ENCODE measurements at places on chromosomes 4 and X.
A peak's percentile ranks its signal among the peaks of the same experiment; 100 is the strongest.

- no peak for DNase-seq
These were observed 20.0 kb upstream of the KLHL34 start for GRCh38 chrX:21678048-21678612.

- no peak for DNase-seq
These were observed 321.0 kb downstream of the IL15 start for GRCh38 chr4:141957416-141957815.

DNA sequence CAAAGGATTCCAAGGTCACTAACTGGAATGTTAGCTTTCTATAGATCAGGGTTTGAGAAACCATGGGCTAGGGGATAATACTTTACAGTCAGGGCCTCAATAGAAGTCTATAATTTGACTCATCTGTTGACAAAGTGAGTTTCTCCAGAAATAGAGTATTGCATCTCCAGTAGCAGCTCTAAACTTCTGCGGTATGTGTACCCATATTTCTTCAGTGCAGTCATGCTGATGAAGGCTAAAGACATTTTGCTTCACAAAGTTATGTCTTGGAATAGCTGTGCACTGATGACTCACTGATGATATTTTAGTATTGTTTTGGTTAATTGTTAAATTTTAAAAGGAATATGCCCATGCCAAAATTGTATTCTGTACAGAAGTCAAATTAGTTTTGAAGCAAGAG, 464.9 kb upstream of the AMOT start:
- DNase-seq: no peak

- no peak for DNase-seq
These were observed 1592.7 kb downstream of the TECRL start for GRCh38 chr4:62816566-62816965.

GRCh38 chr4:68734095-68734494, 63.6 kb upstream of the UGT2B15 start:
- DNase-seq: no peak

GRCh38 chr4:150972592-150972991, 42.5 kb downstream of the LRBA start:
- no peak for DNase-seq

DNA sequence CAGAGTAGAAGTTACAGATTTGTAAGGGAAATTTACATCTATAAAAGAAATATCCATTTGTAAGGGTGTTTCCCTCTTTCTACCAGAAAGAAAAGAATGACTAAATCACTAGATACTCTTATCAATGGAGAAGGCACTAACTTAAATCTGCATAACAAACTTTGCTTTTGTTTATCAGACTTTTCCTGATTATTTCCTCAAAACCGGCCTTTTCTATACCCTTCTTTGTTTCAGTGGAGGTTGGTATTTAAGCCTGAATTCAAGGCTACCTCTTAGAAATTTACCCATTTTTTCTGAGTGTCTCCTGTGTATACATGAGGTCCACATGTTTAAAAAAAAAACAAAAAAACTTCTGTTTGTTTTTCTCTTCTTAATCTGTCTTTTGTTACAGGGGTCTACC, 80.4 kb upstream of the GRPR start:
- DNase-seq: no peak

DNA sequence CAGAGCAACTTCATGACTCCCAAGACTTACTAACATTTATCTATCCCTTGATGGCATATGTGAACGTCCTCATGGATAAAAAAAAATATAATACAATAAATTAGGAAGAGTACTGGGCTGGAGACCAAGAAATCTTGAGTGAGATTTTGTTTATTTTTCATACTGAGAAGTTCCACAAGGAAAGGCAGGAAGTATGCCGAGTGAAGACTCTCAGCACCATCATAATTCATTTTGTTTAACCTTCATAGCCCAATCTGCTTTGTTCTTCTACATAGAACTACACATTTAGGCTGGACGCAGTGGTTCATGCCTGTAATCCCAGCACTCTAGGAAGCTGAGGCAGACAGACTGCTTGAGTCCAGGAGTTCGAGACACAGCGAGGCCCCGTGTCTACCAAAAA, 198.3 kb downstream of the NSUN7 start:
- DNase-seq: no peak

- DNase-seq: no peak
These were observed 28.6 kb downstream of the CBR4 start for GRCh38 chr4:168981460-168981859.

- no peak for DNase-seq
These were observed 54.4 kb downstream of the CBR4 start for GRCh38 chr4:168955674-168956073.

GRCh38 chr4:156132196-156132595, 178.5 kb upstream of the CTSO start:
- DNase-seq: no peak

- peak; percentile 5 for DNase-seq
These were observed 5.2 kb downstream of the CXCL1 start for GRCh38 chr4:73874386-73874785.

DNA sequence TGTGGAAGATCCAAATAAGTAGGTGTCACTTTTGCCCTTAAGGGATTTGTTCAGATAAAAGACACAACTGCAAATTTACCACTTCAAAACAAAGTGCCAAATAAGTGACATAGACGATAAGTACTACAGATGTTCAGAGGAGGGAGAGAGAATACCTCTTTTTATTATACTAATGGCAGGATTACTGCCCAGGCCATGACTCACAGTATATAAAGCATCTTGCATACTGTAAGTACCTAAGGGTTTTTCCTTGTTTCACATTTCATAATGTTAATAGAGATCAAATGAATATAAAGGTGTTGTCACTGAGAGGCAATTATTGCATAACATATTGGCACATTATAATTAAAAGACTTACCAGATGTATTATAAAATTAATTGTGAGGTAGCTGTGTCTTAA, 46.4 kb downstream of the PTPN13 start:
- DNase-seq: no peak

DNA sequence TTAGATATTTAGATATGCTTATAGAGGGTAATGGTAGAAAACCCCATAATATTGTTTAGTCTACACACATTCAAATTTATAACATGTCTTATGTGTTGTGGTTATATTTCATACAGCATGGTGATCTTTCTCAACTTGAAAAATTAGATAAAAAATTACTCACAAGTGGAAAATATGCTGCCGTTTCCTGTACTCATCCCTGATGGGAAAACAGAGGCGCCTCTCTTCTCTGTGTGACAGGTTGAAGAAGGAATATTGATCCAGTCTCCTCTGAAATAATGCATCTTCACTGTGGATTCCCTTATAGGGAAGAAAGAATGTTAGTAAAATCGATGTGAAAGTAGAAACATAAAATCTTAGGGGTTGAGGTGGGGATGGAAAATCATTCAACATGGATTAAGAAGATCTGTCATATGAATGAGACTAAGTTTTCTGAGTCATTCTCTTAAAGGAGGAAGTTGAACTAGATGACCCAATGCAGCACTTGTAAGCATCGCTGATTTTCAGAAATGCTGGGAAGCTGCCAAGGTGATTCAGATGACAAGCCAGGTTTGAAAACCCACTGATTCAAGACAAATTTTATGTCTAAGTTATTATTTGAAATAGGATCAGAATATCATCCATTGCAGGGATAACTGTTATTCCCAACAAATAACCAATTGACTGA, 70.7 kb downstream of the ANKRD50 start:
- DNase-seq: no peak

- no peak for DNase-seq
These were observed 392.6 kb upstream of the FTHL17 start for GRCh38 chrX:31464306-31464915.

- DNase-seq: peak; percentile 62
These were observed 8.1 kb upstream of the DCTD start for GRCh38 chr4:182925298-182925757.

- DNase-seq: no peak
These were observed 192.8 kb upstream of the BCOR start for GRCh38 chrX:40290517-40290916.

DNA sequence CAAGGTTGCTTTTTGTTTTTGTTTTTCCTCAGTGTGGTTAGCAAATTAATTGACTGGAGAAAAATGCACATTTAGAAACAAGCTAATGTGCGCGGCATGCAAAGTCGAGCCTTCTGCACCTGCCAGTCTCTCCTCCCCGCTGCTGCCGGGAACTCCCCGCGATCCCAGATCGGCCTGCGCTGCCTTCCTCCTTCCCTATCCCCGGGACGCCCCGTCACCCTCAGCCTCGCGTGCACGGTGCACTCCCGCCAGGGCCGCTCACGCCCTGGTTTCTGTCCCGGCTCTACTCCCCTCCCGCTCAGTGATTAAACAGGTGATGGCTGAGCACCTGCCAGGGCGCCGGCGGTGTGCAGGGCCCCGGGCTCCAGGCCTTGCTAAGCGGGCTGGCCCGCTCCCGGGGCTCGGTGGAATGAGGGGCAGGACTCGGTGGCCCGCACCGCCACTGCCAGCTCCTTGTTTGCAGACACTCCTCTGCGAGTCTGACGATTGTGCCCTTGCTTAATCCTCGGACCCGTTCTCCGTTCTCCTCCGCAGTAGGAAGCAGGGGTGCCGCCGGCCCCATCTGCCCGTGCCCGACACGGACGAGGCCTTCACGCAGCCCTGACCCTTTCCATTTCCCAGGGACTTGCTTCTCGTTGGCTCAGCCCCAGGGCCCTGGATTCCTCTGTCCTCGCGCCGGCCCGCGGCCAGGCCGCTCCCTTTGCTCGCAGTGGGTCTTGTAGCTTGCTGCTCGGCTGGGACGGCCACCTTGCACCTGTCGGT, 143.4 kb downstream of the TRIML1 start:
- no peak for DNase-seq

DNA sequence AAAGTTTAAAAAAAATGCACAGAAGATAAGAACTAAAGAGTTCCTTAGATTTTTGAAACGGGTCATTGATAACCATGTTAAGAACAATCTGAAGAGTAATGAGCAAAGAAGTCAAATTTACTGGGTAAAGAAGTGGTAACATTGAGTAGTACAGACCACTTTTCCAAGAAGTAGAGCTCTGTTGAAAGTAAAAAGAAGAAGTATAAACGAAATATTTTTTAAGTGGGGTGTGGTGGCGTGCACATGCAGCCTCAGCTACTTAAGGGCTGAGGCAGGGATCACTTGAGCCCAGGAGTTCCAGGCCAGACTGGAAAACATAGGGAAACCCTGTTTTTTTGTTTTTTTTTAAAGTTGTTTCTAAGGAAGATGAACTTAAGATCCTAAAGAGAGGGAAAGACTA, 68.5 kb downstream of the UBA6 start:
- peak; percentile 24 for DNase-seq

GRCh38 chr4:120881846-120882245, 40.7 kb downstream of the PRDM5 start:
- no peak for DNase-seq

GRCh38 chr4:26937139-26937538, 76.5 kb downstream of the STIM2 start:
- DNase-seq: no peak

GRCh38 chrX:40637687-40638086, 9.7 kb downstream of the CXorf38 start:
- DNase-seq: no peak

- no peak for DNase-seq
These were observed 8.8 kb downstream of the ACSL1 start for GRCh38 chr4:184816962-184817361.

GRCh38 chr4:114040319-114041116, 61.1 kb upstream of the ARSJ start:
- no peak for DNase-seq

GRCh38 chrX:118983513-118983912, 9.1 kb downstream of the LONRF3 start:
- no peak for DNase-seq

GRCh38 chrX:154354013-154354412, 20.4 kb downstream of the FLNA start:
- no peak for DNase-seq

DNA sequence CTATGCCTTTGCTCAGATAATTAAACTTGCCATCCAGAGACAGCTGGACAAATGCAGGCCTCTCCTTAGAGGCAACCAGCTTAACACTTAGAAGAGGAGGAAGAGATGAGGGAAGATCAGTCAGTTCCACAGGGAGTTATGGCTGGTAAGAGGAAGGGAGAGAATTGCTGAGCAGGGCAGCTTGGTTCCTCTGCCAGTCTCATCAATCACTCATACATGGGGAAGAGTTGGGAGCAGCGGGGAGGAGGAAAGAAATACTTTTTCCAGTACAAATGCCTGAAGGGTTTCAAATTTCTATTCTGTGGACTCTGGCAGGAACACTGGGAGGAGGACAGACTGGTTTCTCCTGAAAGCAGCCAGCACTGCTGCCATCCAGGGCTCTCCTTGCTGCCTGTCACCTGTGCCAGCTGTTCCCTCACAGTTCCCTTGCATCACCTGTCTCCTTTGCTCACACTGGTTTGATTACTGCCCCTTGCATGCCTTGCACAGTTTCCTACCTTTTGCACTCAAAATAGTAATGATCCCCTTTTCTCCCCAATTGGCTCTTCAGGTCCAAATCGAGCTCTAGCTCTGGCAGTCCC, 59.5 kb downstream of the PGRMC2 start:
- DNase-seq: no peak

- DNase-seq: no peak
These were observed 459.0 kb downstream of the PDGFC start for GRCh38 chr4:156512622-156513021.

DNA sequence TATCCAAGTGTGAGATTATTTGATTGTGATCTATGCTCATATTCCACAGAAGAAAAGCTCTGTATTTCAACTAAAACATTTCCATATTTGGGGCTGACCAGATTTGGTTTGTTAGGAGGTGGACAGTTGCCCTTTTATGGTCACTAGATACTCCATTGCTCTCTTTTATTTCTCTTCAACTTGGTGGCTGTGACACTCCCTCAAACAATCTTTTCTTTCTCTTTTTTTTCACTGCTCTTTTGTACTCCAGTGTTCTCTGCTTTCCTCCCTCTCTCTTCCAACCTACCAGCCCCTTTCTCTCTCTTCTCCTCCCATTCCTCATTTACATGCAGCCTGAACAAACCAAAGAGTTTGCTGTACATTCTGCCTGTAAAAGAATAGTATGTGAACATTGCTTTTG, 48.8 kb downstream of the RBPJ start:
- no peak for DNase-seq

- DNase-seq: no peak
These were observed 22.2 kb downstream of the TMEM184C start for GRCh38 chr4:147639388-147639787.

GRCh38 chr4:169024762-169025161, 14.7 kb upstream of the CBR4 start:
- DNase-seq: no peak

DNA sequence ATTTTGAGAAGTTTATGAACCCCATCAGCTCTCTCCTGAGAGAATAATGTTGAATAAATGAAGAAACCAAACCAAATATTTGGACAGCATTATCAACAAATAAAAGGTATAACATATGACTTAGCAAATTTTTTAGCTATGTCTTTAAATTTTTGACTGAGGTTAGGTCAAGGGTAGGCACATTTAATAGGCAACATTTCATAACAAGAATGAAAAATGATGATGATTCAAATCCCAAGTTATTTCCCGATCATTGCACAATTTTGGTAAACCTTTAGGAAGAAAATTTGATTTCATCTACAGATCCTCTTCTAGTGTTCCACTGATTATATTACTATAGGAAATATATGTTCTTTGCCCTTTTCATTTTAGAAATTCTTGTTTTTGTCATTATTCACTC, 123.7 kb upstream of the TLR3 start:
- no peak for DNase-seq

Measured in GF-D8 (cell line).